Kidney epithelial cell (primary cell): ENCODE measurements at places on chromosomes 1 and 21. TPM values are rescaled to one million over a fixed set of nuclear protein-coding genes. Genes with fewer than 3 reads are reported as not detected.

DNA sequence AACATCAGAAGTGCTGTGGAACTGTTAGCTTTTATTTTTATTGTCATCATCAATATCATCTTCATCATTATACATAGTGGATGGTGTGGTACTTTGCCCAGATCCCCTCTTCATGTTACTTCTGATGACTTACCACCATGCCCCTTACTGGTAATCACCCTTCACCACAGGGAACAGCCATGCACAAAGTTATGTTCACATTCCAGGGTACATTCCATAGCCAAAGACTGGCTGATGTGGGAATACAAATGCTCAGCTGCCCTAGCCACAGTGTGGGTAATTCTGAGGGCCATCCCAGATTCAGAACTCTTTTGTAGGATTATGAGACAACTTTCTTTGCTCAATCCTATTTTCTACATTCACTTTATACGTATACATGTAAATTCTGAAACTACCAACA is 691.3 kb upstream of the CXADR start:
- DNase-seq, result no peak

DNA sequence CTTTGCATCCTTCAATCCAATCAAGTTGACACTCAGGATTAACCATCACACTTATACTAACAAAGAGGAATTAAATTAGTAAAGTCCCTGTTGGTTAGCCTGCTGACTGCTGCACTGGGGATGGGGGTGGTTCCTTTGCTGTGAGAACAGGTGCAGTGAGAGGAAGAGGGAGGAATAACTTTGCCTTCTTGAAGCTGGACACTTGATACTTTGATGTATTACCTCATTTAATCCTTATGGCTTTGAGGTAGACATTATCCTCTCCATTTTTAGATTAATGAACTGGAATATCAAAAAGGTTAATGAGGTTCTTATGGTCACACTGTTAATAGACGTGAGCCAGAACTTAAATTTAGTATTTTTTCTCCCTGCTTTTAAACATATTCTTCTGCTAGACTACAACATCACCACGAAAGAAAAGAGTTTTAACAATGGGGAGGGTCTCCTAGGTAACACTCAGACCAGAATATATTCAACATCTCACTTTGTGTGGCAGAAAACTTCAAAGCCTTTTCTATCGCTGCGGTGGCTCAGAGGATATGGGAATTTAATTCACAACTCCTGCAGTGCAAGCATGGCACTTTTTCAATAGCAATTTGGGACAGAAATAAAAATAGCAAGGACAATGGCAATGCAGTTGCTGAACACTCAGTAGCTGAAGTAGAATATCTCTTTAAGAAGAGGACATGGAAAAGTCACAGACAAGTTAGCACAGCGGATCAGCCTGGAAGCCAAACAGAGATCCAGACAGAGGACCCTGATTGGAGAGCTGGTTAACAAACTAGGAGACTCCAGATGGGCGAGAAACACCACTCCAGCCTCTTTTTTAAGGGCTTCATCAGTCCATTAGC is 68.8 kb upstream of the DNAH14 start:
- no peak for DNase-seq

DNA sequence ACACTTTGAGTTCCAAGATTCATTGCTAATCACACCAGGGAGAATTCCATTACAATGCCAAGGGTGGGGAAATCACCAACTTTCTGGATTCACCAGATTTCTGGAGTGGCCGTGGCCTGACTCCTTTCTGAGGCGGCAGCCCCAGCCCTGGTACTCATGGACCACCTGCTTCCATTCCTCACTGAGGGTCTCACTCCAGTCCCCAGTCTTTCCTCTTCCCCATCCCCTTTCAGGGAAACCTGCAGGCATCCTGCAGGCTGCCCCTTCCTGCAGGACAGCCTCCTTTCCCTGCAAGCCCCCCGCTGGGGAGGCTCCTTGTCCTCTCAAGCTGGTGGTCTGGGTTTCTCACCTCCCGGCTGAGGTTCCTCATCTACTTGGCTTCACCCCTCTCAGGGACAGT is 12.7 kb upstream of the CDK18 start:
- DNase-seq, result no peak

- no peak for DNase-seq
Measured at GRCh38 chr21:29676395-29676794, 263.4 kb downstream of the GRIK1 start.

GRCh38 chr1:19370453-19371170 is 58.5 kb downstream of the SLC66A1 start:
- DNase-seq, result no peak

AQP10 gene
- not detected in 2 replicates for total RNA-seq

NPPA gene
- total RNA-seq, result not detected in 2 replicates

GJA9 gene
- total RNA-seq, result not detected in 2 replicates

PRDM16 gene
- total RNA-seq, result 1.4 and 5.6 TPM in 2 replicates
